ENCODE measurements at places on chromosomes 2 and 18.

- no peak for DNase-seq
Measured at GRCh38 chr2:187853381-187853791, 299.2 kb upstream of the TFPI start.

- no peak for DNase-seq
Measured at GRCh38 chr2:233565685-233566140, 869 bp downstream of the USP40 start.

DNA sequence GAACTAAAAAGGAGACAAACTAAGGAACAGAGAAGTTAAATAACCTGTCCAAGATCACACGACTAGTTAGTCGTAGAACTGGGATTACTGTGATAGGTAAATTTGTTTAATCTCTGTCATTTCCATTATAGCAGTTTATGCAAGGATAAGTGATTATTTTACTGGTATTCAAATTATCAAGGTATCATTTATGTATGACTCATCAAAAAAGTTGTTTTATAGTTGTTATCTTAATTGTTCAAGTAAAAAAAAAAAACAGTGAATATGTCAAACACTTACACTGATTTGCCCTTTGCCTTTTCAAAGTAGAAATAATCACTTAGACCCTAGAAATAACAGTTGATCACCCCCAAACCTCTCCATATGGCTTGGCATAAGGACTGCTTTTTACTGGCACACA is 173.6 kb downstream of the RIT2 start:
- no peak for DNase-seq

- DNase-seq, result no peak
Measured at GRCh38 chr2:173680574-173680973, 284.6 kb downstream of the SP3 start.

- peak; percentile 44 for DNase-seq
Measured at GRCh38 chr2:85704800-85705679, 10.9 kb downstream of the GNLY start.

- peak; percentile 76 for DNase-seq
Measured at GRCh38 chr2:62794791-62795190, 89.3 kb downstream of the EHBP1 start.

DNA sequence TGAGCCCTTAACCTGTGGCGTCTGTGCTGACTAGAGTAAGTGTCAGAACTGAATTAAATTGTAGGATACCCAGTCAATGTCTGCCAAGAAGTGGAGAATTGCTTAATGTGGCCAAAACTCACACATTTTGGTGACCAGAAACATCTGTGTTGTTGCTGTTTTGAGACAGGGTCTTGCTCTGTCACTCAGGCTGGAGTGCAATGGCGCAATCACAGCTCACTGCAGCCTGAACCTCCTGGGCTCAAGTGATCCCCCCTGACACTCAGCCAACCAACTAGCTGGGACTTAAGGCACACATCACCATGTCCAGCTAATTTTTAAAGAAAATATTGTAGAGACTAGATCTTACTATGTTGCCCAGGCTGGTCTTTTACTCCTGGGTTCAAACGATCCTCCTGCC is 34.4 kb upstream of the RTN4 start:
- DNase-seq, result no peak

- DNase-seq, result peak; percentile 43
Measured at GRCh38 chr2:99840831-99841230, 301.6 kb downstream of the AFF3 start.

DNA sequence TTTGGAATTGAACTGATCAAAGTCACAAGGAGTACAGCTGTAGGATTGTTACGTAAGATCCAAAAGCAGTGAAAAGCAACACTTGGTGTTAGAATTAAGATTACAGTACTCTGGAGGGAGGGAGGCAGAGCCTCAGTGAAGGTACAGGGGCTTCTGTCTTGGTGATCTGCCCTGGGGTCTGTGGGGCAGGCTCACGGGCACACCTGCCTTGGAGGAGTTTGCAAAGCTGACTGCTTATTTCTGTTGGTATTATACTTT is 114.9 kb downstream of the NCK2 start:
- DNase-seq, result no peak

GRCh38 chr18:22971038-22971437 is 37.9 kb downstream of the RBBP8 start:
- DNase-seq, result peak; percentile 71

DNA sequence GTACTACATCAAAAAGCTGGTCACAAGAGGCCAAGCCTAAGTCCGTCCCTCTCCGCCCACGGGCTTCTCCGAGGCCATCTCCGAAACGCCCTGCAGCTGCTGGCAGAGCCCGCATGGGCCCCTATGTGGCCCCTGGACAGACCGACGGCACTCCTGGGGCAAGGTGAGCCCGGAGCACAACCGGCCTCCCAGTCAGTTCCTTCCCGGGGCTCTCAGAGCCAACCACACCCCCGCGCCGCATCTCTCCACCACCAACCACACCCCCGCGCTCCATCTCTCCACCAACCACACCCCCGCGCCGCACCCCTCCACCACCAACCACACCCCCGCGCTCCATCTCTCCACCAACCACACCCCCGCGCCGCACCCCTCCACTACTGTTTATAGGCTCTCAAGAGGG is 93.5 kb downstream of the ZNF516 start:
- no peak for DNase-seq

DNA sequence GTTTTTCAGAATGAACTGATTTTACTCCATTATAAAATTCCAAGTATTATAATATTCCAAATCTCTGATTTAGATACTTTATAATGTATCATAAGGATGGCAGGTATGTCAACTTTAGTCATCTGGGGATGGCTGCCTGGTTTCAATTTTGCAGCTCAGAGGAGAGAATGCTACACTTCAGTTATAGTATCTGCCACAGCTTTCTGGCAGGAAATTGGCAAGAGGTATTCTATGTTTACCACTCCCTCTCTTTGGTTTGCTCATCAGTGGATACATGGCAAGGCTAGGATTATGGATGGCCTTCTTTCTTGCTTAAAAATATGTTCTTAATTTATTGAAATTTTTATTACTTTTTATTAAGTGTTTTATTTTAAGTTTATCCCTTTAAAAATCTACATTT is 67.0 kb upstream of the TNFRSF11A start:
- DNase-seq, result no peak

DNA sequence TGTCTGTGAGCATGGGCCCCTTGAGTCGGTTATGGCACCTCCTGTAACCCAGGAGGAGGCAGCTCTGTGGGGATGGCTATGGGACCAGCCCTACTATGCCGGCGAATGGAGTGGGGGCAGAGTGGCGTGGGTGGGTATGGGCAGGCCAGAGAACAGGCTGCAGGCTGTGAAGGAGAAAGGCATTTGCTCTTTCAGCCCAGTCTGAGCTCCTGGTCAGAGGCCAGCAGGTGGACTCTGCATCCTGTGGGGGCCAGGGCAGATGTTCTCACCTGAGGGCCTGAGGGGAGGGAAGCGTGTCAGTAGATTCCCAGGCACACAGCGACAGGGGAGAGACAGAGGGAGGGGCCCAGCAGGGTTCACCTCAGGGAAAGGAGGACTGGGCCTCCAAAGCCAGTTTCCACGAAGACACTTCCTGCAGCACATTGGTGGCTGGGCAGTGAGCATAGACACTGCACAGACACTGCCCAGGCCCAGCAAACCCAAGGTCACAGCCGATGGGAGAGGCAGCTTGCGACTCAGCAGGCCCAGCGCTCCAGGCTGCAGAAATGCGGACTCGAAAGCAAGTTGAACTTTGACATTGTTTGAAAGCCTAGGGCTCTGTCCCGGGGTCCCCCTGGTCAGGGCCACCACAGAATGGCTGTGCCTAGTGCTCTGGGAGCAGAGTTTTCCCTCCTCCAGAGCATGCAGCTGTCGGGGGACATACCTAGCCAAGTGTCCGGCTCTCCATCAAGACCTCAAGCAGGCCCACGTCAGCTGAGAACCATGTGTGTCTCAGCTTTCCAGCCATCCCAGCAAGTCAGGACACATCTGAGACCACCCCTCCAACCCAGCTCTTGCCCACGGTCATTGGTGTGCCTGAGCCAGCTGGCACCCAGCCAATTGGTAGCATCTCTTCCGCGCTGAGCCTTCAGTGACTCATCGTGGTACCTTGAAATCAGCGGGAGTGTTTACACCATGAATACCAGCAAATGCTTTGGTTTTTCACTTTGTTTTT is 53.8 kb downstream of the TGOLN2 start:
- peak; percentile 78 for DNase-seq

DNA sequence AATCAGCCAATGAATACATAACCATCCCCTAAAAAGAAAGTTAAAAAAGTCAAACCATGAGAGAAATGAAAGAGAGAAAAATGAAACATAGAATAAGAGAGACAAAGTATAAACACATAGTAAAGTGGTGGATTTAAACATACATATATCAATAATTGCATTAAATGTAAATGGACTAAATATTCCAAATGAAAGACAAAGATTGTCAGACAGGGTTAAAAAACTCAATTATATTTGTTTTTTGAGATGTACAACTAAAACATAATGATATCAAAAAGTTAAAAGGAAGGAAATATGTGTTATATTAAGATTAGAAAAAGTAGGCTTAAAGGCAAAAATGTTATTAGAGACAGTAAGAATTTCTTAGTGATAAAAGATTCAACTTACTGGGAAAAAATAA is 83.8 kb upstream of the CELF4 start:
- no peak for DNase-seq

GRCh38 chr2:26526589-26526988 is 48.7 kb upstream of the OTOF start:
- no peak for DNase-seq

- DNase-seq, result peak; percentile 44
Measured at GRCh38 chr2:230011617-230012016, 57.1 kb downstream of the SLC16A14 start.

- DNase-seq, result no peak
Measured at GRCh38 chr18:47990981-47991380, 60.5 kb upstream of the SMAD2 start.

DNA sequence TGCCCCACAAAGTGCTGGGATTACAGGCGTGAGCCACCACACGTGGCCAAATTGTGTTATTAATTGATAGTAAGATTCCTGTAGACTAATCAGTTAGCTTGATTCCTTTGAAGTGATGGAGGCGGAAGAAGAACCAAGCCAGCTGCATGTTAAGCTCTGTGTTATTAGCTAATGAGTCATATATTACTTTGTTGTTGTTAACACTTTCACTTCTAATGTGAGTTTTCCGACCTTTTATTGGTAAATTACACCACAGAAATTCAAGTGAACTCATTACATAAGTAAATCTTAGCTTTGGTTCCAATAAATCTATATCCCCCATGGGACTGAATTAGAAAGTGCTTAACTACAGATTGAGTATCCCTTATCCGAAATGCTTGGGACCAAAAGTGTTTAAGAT is 20.3 kb downstream of the CHMP1B start:
- no peak for DNase-seq

DNA sequence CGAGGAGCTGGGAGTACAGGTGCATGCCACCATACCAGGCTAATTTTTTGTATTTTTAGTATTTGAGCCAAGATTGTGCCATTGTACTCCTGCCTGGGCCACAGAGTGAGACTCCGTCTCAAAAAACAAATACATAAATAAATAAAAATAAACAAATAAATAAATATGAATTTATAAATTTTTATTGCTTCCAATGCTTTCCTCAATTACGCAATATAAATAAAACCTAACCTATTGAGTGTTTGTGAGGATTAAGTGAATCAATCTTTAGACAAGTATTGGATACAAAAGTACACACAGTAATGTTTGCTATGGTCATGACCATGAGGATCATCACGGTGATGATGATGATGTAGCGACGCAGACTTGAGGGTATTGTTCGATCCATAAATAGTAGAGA is 257.4 kb downstream of the ASXL3 start:
- no peak for DNase-seq

- no peak for DNase-seq
Measured at GRCh38 chr2:96489663-96490062, 15.5 kb downstream of the NEURL3 start.

GRCh38 chr2:148721520-148721931 is 77.0 kb downstream of the EPC2 start:
- no peak for DNase-seq

DNA sequence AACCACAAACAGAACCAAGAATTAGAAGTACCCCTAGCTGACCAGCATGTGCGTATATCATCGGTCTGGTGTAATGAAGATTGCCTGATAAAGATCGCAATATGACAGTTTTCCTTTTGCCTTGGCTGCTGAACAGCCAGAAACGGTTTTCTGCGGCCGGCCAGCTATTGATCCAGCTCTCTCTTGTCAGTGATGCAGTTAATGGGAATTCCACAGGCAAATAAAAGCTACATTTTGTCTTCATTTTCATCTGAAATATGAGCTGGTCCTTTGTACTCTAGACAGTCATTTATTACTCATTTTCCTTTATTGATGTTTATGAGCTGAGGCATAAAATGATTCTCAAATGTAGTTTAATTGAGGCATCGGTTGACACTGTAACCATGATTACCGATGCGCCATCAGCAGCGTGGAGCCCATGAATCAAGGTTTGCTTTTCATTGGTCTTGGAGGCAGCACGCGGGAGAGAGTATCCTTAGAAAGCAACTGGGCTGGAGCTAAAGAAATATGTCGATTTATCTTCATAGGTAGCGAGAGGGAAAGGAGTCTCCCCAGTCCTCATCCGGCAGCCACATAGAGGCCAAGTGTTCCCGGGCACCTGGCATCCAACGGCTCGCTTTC is 535.2 kb downstream of the GALR1 start:
- no peak for DNase-seq

DNA sequence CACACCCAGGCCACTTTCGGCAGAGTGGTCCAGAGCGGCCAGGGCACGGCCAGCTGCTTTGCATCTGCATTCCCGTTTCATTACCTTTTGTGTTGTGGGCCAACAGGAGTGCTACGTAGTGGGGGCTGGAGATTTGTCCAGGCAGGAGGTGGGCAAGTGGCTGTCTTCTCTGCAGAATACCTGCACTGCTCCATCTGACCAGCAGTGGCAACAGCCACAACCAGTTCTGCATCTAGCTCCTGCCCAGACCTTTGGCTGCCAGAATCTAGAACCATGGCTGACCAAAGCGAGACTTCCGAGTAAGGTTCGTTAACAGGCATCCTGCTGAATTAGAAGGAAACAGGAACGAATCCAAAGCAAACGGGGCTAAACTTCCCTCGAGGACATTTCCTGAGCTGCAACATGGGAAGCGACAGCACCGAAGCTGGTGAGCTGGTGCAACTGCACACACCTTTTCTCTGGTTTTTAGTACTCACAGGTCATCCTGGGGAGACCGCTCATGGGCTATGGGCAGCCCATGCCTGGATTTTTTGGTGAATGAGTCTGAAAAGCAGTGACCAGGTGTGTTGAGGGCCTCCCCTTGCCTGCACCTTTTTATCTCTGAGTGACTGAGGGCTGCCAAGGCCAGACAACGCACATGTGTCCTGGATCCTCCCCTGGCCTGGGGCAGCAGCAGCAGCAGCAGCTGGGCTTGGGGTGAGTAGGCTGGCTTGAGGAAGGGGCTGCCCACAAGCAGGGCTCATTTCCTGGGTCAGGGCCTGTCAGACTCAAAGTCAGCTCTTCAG is 10.5 kb downstream of the GDF7 start:
- DNase-seq, result no peak

- peak; percentile 80 for DNase-seq
Measured at GRCh38 chr2:234198976-234199375, 148.5 kb downstream of the SPP2 start.
